ENCODE measurements at places on chromosomes 13 and 19. TPM values are rescaled to one million over a fixed set of nuclear protein-coding genes. Genes with fewer than 3 reads are reported as not detected.

GRCh38 chr19:2912306-2912705 lies 11.6 kb downstream of the ZNF57 start:
- H3K36me3 ChIP-seq = peaks cover 54% of the 10 kb centered on the region
- H3K27me3 ChIP-seq = no peaks in the 10 kb centered on the region

- H3K36me3 ChIP-seq = no peaks in the 10 kb centered on the region
- no peak overlapping the region for H3K4me3 ChIP-seq
- H3K27ac ChIP-seq = no peak overlapping the region
These were observed 67.9 kb downstream of the EFNB2 start for GRCh38 chr13:106467427-106468122.

GRCh38 chr13:67238277-67238859 lies 8.2 kb upstream of the PCDH9 start:
- peaks cover 9% of the 10 kb centered on the region for H3K27me3 ChIP-seq
- H3K36me3 ChIP-seq = no peaks in the 10 kb centered on the region
- DNase-seq = no peak
- no peak overlapping the region for H3K4me3 ChIP-seq
- H3K4me1 ChIP-seq = no peaks in the 10 kb centered on the region

DNA sequence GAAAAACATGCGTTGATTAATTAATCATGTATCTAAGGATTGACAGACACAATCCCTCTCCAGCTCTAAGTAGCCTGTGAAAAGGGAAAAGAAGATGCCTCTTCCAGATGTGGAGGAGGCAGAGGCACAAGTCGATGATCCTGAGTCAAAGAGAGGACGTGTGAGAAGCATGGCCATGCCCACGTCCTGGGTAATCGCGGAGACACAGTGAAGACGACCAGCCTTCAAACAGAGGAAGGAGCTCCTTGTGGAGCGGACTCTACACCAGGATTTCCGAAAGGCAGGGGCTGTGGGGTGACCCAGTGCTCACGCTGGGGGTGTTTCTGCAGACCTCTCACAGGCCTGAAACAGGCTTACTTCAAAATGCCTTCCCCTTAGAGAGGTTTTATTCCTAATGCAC lies 70.5 kb downstream of the COL4A1 start:
- H3K27ac ChIP-seq = no peak overlapping the region
- H3K27me3 ChIP-seq = peaks cover 22% of the 10 kb centered on the region
- DNase-seq = no peak
- H3K36me3 ChIP-seq = no peaks in the 10 kb centered on the region

The COX6B2 gene
- not detected for total RNA-seq

- H3K27me3 ChIP-seq = peaks cover 17% of the 10 kb centered on the region
- no peak overlapping the region for H3K27ac ChIP-seq
- H3K4me3 ChIP-seq = no peak overlapping the region
These were observed 26.2 kb downstream of the WASF3 start for GRCh38 chr13:26583662-26584061.

DNA sequence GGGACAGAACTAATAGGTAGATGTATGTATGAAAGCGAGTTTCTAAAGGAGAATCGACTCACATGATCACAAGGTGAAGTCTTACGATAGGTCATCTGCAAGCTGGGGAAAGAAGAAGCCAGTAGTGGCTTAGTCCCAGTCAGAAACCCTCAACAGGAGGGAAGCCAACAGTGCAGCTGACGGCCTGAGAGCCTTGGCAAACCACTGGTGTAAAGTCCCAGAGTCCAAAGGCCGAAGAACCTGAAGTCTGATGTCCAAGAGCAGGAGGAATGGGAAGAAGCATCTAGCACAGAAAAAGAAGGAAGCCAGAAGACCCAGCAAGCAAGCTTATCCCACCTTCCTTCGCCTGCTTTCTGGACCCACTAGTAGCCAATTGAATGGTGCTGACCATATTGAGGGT lies 507.6 kb upstream of the ARGLU1 start:
- H3K36me3 ChIP-seq = no peaks in the 10 kb centered on the region
- H3K27ac ChIP-seq = no peak overlapping the region
- no peak for DNase-seq
- H3K27me3 ChIP-seq = no peaks in the 10 kb centered on the region
- no peaks in the 10 kb centered on the region for H3K4me1 ChIP-seq

DNA sequence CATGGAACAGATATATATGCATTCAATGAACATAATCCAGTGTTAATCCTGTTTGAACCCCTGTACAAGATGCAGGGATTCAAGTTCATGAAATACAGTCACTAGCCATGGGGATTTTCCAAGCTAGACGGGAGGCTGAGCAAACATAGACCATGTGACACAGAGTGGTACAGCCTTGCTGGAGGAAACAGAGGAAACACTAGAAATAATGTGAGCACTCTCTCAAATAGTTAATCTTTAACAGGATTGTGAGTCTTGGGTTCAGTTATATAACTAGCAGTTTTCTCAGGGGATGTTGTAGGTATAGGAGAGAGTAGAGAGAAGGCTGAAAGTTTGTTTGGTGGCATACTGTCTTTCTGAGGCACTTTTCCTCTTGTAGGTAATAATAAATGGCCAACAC lies 13.9 kb upstream of the LGALS16 start:
- H3K4me3 ChIP-seq = no peak overlapping the region
- H3K36me3 ChIP-seq = no peaks in the 10 kb centered on the region
- peaks cover 12% of the 10 kb centered on the region for H3K27me3 ChIP-seq
- no peak for DNase-seq
- no peak overlapping the region for H3K27ac ChIP-seq
- no peaks in the 10 kb centered on the region for H3K4me1 ChIP-seq

The OR7C1 gene
- not detected for total RNA-seq

The ZFP82 gene
- total RNA-seq = 4.4 TPM

The LGI4 gene
- 0.07 TPM for total RNA-seq

DNA sequence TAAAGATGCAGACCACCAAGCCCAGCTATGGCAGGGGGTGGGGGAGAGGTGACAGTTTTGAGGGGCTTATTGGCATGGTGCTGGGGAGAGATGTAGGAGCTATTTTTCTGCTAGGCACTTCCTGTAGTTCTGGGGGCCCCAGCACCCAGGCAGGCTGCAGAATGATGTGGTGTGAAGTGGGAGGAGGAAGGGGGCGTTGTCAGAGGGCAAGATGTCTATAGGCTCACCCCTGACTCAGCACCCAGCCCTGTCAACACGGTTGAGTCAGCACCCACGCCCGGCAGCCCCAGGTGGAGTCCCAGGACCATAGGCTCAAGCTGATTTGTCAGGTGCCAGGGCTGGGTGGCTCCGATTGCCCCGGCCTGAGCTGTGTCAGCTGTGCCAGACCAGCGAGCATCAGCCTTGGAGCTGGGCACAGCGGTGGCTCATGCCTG lies 5.8 kb downstream of the KLF2 start:
- peak overlapping the region; percentile 87 for H3K4me3 ChIP-seq
- H3K27ac ChIP-seq = peak overlapping the region; percentile 63
- DNase-seq = peak; percentile 96
- H3K4me1 ChIP-seq = peaks cover 54% of the 10 kb centered on the region
- H3K36me3 ChIP-seq = peaks cover 36% of the 10 kb centered on the region
- H3K27me3 ChIP-seq = peaks cover 16% of the 10 kb centered on the region

The SHANK1 gene
- total RNA-seq = not detected

The PCDH9 gene
- total RNA-seq = 0.09 TPM

The ZAR1L gene
- 0.19 TPM for total RNA-seq

The GAPDHS gene
- total RNA-seq = not detected

GRCh38 chr13:51550151-51550550 lies 34.1 kb upstream of the WDFY2 start:
- H3K36me3 ChIP-seq = peaks cover 2% of the 10 kb centered on the region
- H3K4me3 ChIP-seq = no peak overlapping the region
- no peak overlapping the region for H3K27ac ChIP-seq
- DNase-seq = no peak
- H3K4me1 ChIP-seq = peaks cover 6% of the 10 kb centered on the region
- peaks cover 2% of the 10 kb centered on the region for H3K27me3 ChIP-seq

DNA sequence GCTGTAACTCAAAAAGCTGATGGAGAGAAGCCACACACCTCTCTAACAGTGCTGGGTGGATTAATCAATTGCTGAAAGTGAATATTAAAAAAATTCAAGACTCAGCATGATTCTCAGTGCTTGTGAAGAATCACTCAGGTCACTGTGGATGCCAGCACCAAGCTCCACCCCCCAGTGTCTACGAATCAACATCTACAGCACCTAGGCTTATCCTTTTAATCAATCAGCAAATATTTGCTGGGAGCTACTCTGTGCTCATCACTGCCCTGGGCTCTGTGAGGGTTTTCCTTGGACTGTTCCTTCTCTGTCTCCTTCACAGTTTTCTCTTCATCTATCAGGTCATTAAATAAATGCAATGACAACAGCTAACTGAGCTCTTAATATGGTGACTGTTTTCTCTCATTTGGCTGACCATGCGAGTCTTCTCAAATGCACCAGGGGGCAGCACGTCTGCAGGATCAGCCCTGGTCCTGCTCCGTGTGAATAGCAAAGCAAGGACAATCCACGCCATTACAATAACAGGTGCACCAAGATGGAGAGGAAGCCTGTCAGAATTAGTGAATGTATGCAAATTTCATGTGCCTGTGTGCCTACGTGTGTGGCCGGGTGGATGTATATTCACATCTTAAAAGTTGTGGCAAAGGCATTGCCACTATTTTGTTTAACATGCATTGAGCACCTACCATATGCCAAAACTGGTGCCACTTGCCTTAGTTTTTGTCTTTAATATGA lies 14.6 kb upstream of the C13orf42 start:
- no peak overlapping the region for H3K4me3 ChIP-seq
- H3K4me1 ChIP-seq = peaks cover 15% of the 10 kb centered on the region
- H3K36me3 ChIP-seq = no peaks in the 10 kb centered on the region
- DNase-seq = peak; percentile 85
- H3K27me3 ChIP-seq = peaks cover 15% of the 10 kb centered on the region

DNA sequence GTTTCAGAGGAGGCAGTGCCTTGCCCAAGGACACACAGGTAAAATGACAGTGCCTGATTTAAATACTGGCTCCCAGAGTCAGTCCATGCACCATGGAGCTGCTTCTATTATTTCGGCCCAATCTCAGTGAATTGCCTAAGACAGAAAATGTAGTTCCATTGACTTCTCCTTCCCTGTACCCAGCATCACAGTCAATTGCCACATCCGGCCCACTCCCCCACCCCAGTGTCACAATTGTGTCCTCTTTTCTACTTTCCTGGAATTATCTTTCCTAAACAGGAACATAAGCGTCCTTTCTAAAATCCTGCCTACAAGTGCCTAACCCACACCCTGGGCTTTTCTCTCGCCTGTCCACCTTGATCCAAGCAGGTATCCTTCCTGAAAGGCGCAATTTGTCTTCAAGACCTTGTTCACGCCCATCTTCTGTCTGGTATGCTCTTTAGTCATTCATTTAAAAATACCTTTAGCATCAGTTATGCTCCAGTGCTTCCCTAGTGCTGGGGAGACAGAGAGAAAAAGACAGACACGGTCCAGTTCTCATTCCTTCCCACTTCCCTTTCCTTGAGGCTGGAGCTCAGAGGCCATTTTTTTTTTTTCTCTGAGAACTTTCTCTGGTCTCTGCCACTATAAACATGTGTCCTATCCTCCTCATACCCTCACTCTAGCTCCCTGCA lies 411.4 kb downstream of the LIG4 start:
- no peak overlapping the region for H3K27ac ChIP-seq
- no peak overlapping the region for H3K4me3 ChIP-seq
- H3K36me3 ChIP-seq = no peaks in the 10 kb centered on the region
- no peaks in the 10 kb centered on the region for H3K4me1 ChIP-seq
- H3K27me3 ChIP-seq = no peaks in the 10 kb centered on the region
- no peak for DNase-seq

The LRRC25 gene
- not detected for total RNA-seq

- peaks cover 13% of the 10 kb centered on the region for H3K4me1 ChIP-seq
- peaks cover 57% of the 10 kb centered on the region for H3K36me3 ChIP-seq
- no peak for DNase-seq
- no peaks in the 10 kb centered on the region for H3K27me3 ChIP-seq
- no peak overlapping the region for H3K27ac ChIP-seq
These were observed 20.7 kb downstream of the OBI1 start for GRCh38 chr13:78638216-78638615.

GRCh38 chr19:50710612-50711011 lies 9.0 kb downstream of the SHANK1 start:
- H3K27ac ChIP-seq = no peak overlapping the region
- no peak overlapping the region for H3K4me3 ChIP-seq
- no peaks in the 10 kb centered on the region for H3K36me3 ChIP-seq
- H3K27me3 ChIP-seq = peaks cover 27% of the 10 kb centered on the region
- no peak for DNase-seq

- no peak for DNase-seq
- peaks cover 3% of the 10 kb centered on the region for H3K4me1 ChIP-seq
- no peaks in the 10 kb centered on the region for H3K27me3 ChIP-seq
- H3K4me3 ChIP-seq = no peak overlapping the region
- no peak overlapping the region for H3K27ac ChIP-seq
These were observed 4.5 kb upstream of the BAX start for GRCh38 chr19:48950159-48950558.

DNA sequence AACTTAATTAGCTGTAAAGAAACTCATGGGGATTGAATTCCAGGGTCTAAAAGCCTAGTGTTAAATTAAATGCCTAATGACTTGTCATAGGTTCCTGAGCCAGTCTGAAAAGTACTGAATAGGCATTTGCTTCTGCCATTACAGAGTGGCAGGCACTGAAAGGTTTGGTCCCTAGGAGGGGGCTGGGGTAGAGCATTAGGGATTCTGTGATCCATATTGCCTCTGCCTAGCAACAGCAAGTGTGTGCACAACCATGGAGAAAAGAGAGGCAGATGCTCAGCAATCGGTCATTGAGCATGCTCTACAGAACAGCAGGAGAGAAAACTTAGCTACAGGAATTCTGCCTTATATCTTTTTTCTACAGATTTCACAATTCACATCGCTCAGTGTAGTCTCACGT lies 133.5 kb downstream of the TRPC4 start:
- H3K4me3 ChIP-seq = no peak overlapping the region
- no peaks in the 10 kb centered on the region for H3K36me3 ChIP-seq
- no peak overlapping the region for H3K27ac ChIP-seq
- no peaks in the 10 kb centered on the region for H3K27me3 ChIP-seq
- DNase-seq = no peak

GRCh38 chr19:15702534-15702930 lies 25.3 kb upstream of the OR10H2 start:
- H3K4me1 ChIP-seq = no peaks in the 10 kb centered on the region
- no peak overlapping the region for H3K27ac ChIP-seq
- DNase-seq = peak; percentile 65
- no peaks in the 10 kb centered on the region for H3K36me3 ChIP-seq

DNA sequence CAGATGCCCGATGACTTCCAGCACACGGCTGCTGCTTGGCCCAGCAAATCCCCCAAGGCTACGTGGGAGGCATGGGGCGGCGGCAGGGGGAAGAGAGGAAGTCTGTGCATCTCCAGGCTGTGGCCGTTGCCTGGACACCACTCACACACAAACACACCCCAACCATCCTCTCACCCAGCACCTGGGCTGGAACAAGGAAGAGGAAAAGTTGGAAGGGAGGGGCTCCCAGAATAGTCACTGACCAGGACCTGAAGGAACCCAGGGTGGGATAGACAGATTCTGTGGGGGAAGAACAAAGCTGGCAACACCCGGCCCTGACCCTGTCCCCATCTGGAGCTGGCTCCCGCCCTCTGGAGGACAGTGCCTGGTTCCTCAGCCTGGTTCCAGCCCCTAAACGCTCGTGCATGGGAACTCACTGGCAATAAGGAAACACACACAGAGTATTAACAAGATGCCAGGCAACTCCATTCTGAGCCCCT lies 11.2 kb downstream of the PPP6R1 start:
- peaks cover 27% of the 10 kb centered on the region for H3K4me1 ChIP-seq
- no peak overlapping the region for H3K27ac ChIP-seq
- no peak for DNase-seq
- no peak overlapping the region for H3K4me3 ChIP-seq
- H3K27me3 ChIP-seq = no peaks in the 10 kb centered on the region

The DOHH gene
- total RNA-seq = 24.4 TPM

- H3K27me3 ChIP-seq = no peaks in the 10 kb centered on the region
- H3K4me1 ChIP-seq = no peaks in the 10 kb centered on the region
- H3K36me3 ChIP-seq = no peaks in the 10 kb centered on the region
- H3K27ac ChIP-seq = no peak overlapping the region
- DNase-seq = no peak
- no peak overlapping the region for H3K4me3 ChIP-seq
These were observed 70.0 kb downstream of the INSR start for GRCh38 chr19:7224209-7224686.

All from activated CD4-positive, alpha-beta T cell treated with anti-CD3 and anti-CD28 coated beads, Interleukin-2, amount 10 ng/mL, durations not matched to agents 24 days and 14 days (primary cell).